ENCODE measurements at places on chromosomes 4 and X.

DNA sequence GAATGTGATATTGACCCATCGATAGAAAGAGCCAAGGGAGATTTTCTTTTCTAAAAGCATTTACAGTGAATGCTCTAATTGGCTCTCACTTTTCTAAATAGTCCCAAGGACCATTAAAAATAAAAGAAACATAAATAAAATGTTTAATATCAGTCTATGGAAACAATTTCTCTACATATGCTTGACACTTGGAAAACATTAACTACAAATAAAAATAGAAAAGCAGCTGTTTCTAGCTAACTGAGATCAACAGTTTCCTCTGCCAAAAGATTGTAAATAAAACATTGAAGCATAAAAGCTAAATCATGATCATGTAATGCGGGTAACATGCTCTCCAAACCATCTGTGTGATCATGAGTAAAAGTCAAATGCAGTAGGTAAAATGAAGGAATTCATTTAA is 49.7 kb downstream of the CORIN start:
- DNase-seq = no peak

GRCh38 chrX:149472625-149473024 is 32.5 kb downstream of the IDS start:
- DNase-seq = no peak

DNA sequence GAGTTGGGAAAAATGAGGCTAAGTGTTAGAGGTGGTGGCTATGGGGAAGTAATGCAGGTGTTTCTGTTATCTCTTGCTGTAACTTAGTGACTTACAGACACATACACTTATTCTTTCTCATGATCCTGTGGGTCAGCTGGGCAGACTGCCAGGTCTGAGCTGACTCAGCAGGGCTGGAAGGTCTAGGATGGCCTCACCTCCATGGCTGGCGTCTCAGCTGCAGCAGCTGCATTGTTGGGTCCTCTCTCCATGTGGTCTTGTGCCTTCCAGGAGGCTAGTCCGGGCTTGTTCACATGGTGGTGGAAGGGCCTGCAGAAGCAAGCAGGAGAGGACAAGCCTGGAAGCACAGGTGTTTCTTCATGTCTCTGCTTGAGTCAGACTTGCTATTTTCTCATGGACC is 172.7 kb downstream of the NHS start:
- no peak for DNase-seq

- DNase-seq = no peak
Observed at GRCh38 chr4:147830987-147831386, 99.1 kb downstream of the ARHGAP10 start.

DNA sequence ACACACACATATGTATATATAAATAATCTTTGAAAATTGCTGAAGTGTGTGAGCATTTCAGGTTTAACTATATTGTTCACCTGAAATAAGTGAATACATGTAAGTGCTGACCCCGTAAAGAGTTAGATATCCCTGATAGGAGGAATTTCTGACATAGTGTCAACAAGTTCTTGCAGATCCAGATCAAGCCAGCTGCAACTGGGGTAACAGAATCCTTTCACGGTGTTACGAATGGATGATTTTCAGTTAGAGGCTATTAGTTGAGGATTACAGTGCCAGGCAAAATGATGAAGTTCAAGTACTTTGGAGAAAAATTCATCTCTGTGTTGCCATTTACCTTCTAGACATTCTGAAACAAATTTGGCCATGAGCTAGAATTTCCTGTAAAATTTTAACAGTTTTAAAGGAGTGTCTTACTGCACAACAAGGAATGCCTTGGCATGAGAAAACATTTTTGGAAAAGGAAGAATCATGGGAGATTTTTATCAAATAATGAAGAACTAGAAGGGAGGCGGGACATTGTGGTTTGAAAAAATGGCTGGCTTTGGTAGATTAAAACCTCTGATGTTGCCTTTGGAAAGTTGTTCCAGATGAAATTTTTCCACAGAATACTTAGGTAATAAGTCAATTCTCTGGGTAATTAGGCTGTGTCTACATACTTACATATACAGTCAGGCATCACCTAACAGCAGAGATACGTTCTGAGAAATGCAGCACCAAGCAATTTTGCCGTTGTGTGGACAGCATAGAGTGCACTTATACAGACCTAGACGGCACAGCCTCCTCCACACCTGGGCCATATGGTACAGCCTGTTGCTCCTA is 84.4 kb upstream of the FAT1 start:
- DNase-seq = no peak

DNA sequence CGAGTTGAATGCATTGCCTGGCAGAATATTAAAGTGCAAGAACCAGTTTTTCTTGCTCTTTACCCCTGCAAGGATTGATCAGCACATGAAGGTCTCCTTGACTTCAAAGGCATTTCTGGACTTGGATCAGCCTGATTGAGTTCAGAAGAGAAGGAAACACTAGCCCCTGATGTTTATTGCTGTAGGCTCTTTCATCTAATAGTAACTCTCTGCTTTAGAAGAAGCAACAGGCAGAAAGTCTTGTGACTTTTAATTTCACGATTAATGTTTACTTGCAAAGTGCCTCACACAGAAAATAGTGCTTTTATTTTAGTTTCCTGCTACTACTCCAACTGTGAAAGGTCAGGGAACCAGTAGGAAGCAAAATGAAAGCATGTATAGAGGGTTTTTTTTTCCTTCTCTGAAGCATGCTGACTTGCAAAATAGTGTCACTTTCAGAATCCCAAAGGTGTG is 69.1 kb downstream of the PCDH7 start:
- no peak for DNase-seq

Measured in activated CD4-positive, alpha-beta T cell treated with anti-CD3 and anti-CD28 coated beads for 24 hours (primary cell).